Stimulated activated CD4-positive, alpha-beta T cell treated with anti-CD3 and anti-CD28 coated beads, Interleukin-4, amount 100 ng/mL, for 48 hours (primary cell): ENCODE measurements at places on chromosomes 4 and X.

GRCh38 chrX:37753384-37753783, 26.5 kb upstream of the CYBB start:
- no peak for DNase-seq

DNA sequence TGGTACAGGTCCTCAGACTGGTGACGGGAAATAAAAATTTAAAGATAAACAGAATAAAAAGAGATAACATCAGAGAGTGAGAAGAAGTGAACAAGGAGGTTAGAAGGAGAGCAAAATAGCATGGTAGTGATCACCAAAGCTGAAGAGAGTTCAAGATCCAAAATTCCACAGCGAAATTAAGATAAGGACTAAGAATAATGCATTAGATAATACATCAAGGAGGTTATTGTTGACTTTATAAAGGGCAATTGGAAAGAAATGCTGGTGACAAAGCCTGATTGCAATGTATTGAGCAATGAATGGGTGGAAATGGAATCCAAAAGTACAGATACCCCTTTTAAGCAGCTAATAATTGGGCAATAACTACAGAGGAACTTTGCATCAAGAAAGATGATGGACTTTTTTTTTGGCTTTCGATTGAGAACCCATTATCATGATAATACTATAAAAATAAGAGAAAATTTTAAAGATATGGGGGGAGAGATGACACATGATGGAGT, 101.6 kb upstream of the MAP9 start:
- no peak for DNase-seq

- no peak for DNase-seq
These were observed 97.4 kb upstream of the MED14 start for GRCh38 chrX:40832723-40833122.

DNA sequence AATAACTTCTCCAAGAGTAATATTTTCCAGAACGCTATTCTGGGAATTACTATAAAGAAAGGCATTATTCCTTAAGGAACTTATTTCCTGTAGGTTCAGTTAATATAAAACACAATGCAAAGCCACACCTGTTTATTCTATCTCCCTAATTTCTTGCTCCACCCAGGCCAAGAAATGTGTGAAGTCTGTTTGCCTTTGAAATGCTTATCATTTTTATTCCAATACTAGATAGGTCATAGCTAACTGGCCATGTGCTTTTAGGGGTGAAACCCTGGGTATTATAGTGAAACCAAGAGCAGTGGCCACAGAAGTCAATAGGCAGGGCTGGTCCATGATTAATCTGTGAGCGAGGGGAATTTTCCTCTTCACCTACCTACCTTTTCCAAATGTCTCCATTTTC, 14.8 kb downstream of the CXCL3 start:
- DNase-seq, result no peak

DNA sequence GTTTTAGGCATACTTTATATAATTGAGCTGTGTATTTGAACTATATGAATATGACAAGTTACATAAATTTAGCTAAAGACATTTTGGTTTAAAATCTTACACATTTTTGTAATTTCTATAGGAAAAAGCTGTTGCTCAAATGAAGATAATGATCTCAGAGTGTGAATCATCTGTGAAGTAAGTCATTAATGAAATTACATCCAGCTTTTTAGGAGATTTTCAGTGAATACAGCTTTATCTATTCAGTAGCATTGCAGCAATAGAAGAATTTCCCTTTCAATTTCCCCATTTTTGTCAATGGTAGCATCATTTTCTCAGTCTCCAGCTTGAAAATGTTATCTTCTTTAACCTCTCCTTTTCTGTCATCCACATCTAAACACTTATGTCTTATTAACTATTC, 59.5 kb downstream of the CEP135 start:
- DNase-seq, result no peak

- no peak for DNase-seq
These were observed 96.3 kb downstream of the TMA16 start for GRCh38 chr4:163590619-163591264.

- no peak for DNase-seq
These were observed 2.2 kb upstream of the CTBP1 start for GRCh38 chr4:1250921-1251772.
